Thoracic aorta (tissue), 2 donors: ENCODE measurements at places on chromosomes 3 and 15.

DNA sequence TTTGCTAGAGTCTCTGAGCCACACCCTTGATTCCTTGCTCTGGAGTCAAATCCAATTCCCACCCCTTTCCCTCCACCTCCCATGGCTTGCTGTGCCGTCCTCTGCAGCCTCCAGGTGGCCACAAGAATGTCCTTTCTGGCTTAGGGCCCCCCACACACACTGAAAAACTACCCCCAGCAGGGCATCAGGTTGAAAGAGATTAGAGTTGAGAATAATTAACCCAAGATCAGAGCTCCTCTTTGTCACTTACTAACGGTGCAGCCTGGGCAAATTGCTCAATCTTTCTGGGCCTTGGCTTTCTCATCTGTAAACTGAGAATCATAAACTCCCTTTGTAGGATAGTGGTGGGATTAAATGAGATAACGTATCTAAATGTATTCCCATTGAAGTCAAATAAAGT, 78.5 kb downstream of the MRPL46 start:
- DNase-seq: no peak

GRCh38 chr3:145182196-145182911, 978.6 kb downstream of the PLOD2 start:
- DNase-seq: no peak

GRCh38 chr3:9732080-9732739, 675 bp downstream of the BRPF1 start:
- DNase-seq: no peak

DNA sequence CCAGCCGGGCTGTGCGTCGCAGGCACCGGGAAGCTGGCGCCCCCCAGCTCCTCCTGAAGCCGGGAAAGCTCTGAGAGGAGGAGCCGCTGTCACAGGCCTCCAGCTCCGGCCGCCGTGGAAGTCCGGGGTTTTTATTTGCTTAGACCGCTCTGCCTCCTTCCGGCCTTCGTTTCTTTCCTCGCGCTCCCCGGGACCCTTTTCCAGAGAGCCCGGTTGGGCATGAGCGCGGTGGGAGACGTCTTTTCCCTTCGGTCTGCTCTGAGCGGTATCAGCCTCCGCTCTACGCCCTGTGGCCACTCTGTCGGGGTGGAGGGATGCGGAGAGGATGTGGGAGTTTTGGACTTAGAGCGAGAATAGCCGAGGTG, 559 bp downstream of the SENP5 start:
- no peak for DNase-seq
